ENCODE measurements at places on chromosomes 11 and 22.
A peak's percentile ranks its signal among the peaks of the same experiment; 100 is the strongest.

DNA sequence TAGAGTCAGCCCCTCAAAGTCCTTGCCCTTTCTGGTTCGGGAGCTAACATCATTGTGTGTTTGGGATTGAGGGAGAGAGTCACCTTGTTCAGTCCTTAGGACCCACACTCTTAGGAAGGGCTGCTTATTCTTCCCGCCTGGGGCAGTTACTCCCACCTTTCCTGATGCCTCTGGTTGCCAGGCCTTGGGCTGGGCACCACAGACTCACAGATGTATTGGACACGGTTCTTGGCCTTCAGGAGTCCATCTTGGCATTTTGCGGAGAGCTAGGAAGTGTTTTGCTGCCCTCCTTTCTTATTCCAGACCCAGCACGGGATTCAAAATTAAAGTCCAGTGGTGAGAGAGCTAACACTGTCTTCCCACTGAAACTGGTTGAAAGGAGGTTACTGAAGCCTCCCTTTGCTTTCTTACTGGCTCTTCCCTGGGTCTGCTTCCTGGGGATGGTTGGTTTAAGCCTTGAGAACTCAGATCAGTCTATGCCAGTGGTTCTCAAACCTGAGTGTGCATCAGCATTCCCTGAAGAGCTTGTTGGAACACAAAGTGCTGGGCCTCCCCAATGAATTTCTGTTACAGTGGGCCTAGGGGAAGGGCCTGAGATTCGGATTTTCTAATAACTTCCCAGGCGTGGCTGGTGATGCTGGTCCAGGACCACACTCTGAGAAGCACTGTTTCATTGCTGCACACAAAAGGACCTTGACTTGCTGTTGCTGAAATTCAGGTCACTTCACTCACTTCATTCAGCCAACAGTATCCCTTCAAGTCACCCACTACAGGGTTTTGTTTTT lies 1.4 kb downstream of the OSBP2 start:
- DNase-seq = no peak

GRCh38 chr22:49967706-49968208 lies 7.2 kb downstream of the PIM3 start:
- DNase-seq = no peak

DNA sequence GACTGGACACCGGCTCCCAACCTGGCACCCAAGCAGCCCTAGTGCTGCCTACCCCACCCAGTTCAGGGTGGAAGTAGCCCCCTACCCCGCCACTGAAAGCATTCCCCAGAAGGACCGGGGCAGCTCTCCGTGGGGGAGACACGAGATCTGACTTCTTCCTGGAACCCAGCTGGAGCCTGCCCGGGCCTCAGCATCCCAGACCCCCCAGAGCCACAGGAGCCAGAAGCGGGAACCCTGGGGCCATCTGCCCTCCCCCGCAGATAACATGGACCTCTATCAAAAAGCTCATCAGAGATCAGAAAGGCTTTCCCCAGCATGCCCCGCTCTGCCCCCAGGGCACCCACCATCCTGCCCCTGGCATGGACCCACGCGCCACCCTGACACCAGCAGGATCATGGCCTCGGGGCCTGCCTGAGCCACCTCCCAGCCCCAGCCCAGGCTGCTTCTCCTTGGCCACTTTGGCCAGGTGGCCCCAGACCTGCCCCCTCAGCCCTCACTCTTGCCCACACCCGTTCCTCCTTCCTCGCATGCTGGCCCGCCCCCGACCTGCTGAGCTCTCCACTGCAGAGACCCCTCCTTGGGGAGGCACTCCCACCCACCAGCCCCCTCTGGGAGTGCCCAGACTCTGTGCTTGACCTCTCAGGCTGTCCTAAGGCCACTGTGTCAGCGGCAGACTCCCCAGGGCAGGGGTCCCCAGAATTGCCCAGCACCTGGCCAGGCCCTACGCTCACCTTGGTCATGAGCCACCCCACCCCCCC lies 17.1 kb downstream of the WNT7B start:
- DNase-seq = no peak

DNA sequence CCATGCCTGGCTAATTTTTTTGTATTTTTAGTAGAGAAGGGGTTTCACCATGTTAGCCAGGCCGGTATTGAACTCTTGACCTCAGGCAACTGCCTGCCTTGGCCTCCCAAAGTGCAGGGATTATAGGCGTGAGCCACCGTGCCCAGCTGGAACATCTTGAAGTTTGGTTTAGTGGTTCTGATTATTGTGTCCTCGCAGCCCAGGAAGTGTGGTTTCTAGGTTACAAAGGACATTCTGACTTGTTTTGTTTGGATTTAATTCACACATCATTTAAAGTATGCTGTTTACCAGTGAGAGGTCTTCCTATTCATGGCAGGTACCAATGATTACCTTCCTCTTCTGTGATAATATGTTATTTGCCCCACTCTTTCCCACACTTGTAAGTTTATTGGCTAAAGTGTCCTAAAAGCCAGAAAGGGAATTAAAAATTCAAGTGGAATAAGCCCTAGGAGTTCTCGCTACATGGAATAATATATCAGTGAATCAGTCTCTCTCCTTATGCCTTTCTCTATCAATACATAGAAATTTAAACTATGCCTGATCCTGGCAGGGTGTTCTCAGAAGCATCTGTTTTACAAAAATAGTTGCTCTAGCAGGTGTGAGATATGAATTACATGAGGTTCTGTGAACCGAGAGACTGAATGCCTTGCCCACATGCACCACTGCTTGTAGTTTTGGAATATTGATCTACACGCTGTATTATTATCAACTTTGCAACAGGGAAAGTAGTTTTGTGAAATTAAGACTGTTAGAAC lies 263.1 kb downstream of the DDX10 start:
- DNase-seq = no peak

DNA sequence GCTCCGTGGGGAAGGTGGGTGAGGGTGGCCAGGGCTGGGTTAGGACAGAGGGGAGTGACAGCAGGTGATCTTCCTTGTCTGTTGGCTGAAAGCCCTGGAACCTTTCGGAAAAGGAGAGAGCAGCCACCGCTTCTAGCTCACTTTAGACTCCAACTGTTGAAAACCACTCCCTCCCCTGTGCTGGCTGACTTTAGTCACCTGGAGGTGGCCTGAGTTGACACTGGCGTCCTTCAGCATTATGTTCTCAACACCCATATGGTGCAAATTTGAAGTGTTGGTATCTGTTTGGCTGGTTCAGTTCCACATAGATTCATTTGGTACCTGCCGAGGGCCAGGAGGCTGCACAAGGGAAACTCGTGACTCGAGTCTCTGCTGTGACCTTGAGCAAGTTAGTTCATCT lies 28.8 kb downstream of the ZC3H7B start:
- DNase-seq = no peak

DNA sequence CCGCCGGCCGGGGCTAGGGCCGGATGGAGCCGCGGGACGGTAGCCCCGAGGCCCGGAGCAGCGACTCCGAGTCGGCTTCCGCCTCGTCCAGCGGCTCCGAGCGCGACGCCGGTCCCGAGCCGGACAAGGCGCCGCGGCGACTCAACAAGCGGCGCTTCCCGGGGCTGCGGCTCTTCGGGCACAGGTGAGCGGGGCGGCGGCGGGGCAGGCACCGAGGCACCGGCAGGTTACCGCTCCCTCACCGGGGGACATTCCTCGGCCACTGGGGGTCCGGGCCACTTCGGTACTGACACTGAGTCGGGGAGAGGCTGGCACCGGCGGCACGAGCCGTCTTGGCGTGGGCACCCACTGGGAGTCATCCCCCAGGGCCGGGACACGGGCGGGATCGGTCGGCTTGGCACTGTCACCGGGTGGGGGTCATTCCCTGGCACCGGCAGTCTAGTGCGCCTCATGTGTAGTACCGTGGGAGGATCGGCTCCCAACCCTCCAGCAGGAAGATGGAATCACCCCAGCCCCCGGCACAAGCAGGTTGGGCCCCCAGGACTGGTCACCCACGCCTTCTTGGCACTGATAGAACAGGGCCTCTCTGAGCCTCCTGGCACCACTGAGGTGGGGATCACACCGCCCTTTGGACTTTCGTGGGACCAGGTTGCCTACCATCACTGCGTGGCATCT lies 511 bp downstream of the DGKZ start:
- no peak for DNase-seq

GRCh38 chr11:124742555-124742954 lies 2.8 kb downstream of the NRGN start:
- no peak for DNase-seq

DNA sequence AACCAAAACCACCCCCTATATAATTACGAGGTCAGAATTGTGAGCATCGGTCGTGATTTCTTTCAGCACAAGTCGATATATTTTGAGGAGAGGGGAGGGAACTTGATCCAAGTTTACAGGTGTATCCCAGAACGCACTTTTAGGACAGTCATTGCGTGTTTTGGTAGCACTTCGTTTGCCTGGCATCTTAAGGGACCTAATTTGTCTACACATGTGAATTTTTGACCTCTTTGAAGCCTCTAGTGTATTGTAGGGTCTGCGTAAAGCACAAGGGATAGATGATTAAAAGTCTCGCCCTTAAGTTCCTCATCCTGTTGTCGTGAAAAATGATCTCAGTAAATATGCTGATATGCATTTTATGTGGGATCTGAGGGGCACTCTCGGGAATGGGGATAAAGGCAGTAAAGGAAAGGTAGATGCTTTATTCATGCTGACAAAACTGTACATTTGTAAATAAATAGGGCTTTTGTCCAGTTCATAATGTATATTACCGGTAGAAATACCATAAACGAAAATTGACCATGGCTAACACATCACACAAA lies 632 bp upstream of the CCDC34 start:
- DNase-seq = no peak

DNA sequence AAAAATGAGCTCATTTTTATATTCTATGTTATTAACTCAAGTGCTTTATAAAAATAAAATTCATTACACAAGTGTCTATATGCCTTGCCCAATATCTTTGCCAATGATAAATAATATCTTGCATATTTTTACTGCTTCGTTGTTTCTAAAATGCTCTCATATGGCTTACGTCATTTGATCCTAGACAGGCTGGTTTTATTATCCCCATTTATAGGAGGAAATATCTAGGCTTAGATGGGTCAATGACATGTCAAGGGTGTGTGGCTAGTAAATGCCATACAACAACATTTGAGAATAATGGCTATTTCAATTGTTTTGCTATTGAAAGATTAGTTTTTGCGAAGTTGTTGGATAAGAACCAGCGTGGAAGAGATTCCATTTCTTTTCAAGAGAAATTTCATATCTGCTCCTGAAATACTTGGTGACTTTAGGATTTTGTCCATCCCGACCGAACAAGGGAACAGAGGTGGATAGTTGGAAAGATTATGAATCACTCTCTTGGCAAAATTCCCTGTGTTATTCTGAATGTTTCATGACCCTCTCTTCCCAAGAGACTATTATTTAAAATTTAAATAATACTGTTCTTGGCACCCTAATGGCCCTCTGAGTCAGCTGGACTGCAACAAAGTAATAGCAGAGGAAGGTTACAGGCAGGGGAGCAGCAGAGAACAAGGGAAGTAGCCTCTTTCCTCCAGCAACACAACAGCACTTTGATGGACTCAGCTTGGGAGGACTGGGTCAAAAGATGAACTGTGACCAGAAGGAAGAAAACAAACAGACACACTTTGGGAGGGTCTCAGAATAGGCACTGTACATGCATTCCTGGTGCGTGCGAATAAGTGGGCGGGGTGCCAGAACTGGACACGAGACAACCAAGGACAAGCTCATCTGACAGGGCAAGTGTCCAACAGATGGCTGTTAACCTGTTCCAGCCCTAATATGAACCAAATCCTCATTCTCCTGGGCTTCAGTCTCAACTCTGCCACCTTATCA lies 94.5 kb downstream of the ME3 start:
- no peak for DNase-seq

DNA sequence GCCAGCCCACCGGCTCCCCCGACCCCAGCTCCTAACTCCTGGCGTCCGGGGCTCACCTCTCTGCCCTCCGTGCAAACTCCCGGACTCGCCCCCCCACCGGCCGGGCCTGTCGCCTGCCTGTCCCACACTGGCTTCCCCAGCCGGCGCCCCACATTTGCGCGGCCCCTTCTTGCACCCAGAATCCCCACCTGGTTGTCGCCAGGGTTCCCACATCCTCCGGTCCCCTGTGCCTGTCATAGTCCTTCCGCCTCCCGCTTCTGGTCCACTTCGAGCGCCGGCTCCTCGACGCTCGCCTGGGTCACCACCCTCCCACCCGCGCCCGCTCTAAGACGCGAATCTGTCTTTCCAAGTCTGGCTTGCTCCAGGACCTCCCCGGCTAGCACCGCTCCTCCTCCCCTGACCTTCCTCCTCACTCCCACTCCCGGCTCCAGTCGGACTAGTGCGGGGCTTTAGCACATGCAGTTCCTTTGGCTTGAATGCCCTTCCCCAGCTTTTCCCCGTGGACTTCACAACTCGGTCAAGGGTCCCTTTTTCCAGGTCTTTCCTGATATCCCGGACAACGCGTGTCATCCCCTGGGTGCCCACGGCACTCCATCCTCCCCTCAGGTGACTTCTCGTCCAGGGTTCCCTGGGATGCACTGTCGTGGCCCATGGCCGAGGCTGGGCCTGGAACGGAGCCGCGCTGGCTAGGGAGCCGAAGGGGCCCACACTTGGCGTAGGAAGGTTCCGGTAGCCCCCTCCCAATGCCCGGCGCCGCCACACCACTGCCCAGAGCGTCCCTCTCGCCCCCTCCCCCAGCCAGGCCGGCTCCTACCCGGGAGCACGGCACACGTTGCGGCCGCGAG lies 635 bp downstream of the SCARF2 start:
- DNase-seq = peak; percentile 16

- DNase-seq = no peak
Observed at GRCh38 chr22:35732116-35732515, 14.4 kb downstream of the APOL5 start.

DNA sequence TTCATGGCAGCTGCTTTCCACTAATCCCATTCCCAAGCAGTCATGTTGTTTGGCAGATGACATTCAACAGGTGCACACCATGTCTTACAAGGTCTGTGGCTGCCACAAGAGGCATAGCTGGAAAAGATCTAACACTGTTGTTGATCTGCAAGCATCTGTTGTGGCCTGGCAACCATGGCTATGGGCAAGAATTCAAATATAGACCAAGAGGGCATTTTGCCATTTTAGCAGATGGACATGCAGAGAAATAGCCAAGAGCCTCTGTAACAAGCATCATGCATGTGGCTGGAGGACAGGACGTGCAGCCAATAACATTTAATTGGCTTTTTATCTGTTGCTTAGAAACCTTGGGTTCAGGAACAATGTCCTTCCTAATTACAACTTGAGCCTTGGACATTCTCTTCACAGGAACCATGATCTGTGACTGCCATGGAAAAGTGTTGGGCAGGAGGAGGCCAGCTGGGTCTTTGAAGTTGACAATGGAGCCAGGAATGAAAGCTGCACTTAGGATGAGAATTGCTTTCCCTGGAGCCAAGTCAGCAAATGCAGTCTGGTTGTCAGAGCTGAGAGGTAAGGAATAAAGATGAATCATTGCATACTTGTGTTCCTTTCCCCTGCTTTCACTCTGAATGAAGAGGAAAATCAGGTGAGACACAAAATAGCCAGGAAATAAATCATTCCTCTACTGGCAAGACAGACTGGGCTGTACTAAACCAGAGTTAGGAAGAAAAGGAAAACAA lies 113.6 kb upstream of the ANO5 start:
- no peak for DNase-seq

- DNase-seq = no peak
Observed at GRCh38 chr11:11189506-11189905, 163.5 kb downstream of the CSNK2A3 start.

DNA sequence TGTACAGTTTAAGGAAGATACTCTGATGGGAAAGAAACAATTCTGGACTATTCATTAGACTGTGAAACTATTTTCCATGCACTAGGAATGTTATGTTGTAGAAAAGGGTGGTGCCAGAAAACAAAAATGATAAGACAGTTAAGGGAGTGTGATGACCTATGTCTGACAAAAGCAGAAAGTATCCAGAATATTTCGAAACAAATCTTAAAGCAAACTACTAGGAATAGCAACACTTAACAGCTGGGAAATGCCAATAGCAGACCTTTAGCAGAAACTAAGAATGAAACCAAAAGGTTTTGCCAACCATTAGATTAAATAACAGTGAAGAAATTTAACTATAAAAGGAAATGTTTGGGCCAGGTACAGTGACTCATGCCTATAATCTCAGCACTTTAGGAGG lies 3.3 kb upstream of the ARHGAP20 start:
- DNase-seq = no peak
